ENCODE measurements at places on chromosomes 2 and 18. TPM values are rescaled to one million over a fixed set of nuclear protein-coding genes. Genes with fewer than 3 reads are reported as not detected.

DNA sequence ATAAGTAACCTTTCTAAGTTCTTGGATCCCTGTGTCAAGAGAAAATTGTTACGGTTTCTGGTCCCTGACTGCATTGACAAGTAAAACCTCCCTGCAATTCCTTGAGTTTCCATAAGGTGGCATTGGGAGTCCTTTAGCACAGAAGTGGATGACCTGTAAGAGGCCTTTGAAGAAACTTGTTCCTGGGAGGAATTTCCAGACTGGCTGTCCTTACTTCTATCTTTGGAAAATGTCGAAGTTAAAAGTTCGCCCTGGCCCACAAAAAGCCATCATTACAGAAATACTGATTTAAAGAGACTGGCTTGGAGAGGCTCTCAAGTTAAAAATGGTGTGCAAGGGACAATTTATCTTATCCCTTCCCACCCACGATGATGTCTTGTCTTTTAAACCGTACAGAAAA is 218.4 kb downstream of the CDH20 start:
- DNase-seq: peak; percentile 44

DNA sequence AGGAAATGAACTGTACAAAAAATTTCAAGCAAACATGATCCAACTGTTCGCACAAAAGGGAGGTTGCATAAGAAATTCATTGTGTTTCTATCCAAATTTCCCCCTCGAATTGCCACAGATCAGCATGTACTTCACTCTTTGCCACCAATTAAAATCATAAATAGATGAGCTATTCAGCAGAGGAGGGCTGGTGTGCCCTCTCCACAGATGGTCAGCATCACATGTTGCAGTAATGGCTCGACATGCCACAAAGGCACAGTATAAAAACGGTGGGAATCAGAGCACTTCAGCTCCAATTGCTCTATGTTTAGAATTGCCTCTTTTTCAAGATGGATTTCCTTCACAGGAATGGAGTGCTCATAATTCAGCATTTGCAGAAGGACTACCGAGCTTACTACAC is at the start of gene G6PC2:
Gene G6PC2, plus strand, starts transcription at position 289 of the 400 bp plus-strand sequence. Its CDS starts 41 bp downstream, at position 330.
- DNase-seq: no peak

DNA sequence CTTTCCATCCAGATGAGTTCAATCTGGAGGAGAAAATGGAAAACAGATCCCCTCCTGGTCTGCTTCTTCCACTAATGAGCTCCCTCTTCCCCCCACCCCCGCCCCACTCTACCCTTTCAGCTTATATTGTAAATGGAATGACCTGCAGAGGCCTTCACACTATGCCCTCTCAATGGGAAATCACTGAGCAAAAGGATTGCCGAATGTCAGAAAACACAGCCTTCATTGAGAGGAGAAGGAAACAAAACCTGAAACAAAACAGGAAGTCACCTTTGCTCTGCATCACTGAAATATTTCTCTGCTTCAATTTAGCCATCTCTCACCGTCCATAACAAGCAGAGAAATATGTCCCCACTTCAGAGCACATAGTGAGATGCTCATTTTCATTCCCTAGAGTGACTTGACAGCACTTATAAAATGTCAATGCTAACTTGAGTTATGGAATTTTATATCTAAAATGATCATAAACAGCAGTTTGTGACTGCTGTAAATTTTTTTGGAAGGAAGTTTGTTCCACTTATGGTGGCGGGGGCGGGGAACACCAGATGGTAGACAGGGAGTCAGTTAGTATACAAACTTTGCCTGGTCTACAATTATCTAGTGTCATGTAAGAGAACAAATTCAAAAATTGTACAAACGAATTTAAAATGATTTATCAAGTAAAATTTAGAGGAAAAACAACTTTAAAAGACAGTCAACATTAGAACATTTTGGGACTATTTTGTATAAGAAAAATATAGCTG is 1.8 kb upstream of the FRZB start:
- no peak for DNase-seq

DNA sequence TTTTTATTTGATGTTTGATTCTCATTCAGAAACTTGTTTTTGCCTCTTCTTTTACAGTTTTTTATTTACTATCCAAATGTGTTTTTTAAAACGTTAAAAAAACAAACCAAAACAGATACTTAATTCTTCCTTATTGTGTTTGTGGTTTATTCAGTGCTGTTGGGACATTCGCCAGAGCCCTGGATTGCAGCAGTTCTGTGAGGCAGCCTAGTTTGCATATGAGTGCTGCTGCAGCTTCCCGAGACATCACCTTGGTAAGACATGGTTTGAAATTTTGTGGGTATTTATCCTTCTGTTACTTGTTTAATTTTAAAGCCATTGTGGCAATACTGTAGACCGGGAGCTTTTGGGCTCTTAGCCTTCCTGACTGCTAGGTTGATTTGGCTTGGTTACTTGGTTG is 91.2 kb downstream of the MTA3 start:
- no peak for DNase-seq

DNA sequence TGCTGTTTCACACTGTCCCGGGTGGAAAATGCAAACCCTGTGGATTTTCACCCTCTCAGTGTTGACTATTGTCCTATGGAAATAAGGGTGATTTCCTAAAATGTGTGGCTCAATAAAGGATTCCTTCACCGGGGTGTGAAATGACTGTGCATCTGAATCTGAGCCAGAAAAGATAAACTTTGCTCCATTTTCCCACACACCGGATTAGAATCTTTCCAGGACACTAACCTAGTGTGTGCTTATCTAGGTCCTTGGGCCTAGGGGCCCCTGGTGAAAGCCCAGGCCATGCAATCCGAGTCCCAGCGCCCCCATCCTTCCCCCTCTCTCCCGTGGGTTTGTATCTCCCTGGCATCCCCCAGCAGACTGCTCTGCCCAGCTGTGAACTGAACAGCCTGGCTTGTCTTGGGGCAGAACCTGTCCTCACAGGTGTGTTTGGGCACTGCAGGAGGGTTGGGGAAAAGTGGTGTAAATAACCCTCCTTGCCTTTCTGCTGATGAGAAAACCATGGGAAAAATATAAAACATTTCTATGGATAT is 17.3 kb downstream of the KLHL29 start:
- no peak for DNase-seq

GRCh38 chr2:218031771-218032257 is 29.0 kb upstream of the TNS1 start:
- no peak for DNase-seq

- no peak for DNase-seq
These were observed 127.8 kb downstream of the TRIM43 start for GRCh38 chr2:95719473-95720060.

- no peak for DNase-seq
These were observed 32.7 kb downstream of the ZFP36L2 start for GRCh38 chr2:43193652-43194120.

- DNase-seq: no peak
These were observed 53.2 kb downstream of the IMPA2 start for GRCh38 chr18:12034241-12035100.

GRCh38 chr18:80201739-80202138 is 45.6 kb downstream of the PARD6G start:
- DNase-seq: no peak

DNA sequence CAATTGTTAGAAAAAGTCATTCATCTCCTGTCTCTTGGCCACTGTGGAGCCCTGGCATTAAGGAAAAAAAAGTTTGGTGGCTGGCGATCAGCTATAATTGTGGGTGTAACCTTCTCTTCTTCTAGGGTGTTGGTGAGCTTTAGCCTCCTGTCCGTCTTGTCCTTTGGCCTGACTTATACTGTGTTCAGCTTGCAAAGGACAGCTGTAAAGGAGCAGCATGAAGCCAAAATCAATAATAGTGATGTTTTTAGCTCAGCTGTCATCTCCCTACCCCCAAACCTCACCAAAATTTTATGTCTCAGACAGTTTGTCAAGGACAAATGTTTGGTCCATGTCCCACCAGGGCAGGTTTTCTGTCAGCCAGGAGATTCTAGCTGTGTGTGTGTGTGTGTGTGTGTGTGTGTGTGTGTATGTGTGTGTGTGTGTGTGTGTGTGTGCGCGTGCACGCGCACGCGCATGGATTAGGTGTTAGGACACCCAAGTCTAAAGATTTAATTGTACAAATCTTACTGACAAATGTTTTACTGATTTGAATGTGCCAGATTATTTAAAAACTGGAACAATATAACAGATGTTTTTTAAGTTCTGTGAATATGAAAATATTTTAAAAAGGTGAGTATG is 109.2 kb downstream of the PTPRM start:
- no peak for DNase-seq

DNA sequence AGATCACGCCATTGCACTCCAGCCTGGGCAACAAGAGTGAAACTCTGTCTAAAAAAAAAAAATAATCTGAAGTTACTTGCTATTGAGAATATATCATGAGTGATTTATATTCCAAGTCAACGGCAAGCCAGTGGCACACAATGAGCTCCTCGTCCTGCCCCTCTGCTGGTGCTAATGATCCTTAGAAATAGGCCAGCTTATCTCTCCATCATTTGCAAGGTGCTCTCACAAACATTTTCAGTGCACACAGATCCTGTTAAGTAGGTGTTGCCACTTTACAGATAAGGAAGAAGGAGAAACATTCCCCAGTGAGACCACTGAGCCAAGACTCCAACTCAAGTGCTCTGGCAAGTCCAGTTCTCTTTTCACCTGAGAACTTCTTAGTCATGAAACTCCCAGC is 91.3 kb upstream of the GPR45 start:
- no peak for DNase-seq

GRCh38 chr2:125004106-125004800 is 979.2 kb downstream of the CNTNAP5 start:
- DNase-seq: no peak

GRCh38 chr2:22690096-22690495 is 694.9 kb upstream of the KLHL29 start:
- no peak for DNase-seq

DNA sequence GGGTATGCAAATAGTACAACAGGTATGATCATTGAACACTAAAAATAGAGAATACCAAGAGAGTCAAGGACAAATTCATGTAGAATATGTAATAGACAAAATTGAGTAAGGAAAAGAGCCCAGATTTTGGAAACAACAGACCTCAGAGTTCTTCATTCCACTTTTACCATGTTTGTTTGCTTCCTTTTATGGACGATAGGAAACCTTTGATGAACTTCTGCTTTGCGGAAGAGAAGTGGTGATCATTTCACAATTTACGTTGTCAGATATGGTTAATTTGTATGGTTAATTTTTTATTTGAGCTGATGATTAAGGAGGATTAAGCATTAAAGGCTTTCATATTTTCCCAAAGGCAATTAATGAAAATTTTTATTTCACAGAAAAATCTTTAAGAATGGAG is 16.3 kb downstream of the MARCHF7 start:
- DNase-seq: no peak

GRCh38 chr18:51107082-51107481 is 77.1 kb downstream of the SMAD4 start:
- DNase-seq: no peak

GRCh38 chr2:224027070-224027469 is 12.0 kb downstream of the SERPINE2 start:
- DNase-seq: no peak

DNA sequence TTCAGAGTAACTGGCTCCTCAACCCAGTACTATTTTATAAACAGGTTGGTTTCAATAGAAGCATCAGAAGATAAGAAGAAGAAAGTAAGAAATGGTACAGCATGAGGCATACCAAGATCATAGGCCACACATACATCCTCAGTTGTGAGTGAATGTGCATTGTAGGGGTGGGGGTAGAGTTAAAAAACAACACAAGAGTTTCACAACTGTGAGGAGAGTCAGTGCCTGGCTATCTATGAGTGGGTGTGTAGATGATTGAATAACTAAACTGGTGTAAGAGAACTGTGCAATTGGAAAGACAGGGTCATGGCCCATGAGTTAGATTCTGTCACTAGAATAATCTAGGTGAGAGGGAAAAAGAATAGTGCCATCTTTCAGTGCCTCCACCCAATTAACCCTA is 748.2 kb upstream of the ACVR2A start:
- no peak for DNase-seq

- DNase-seq: no peak
These were observed 45.6 kb upstream of the ZC3H15 start for GRCh38 chr2:186440506-186440905.

- no peak for DNase-seq
These were observed 68.1 kb upstream of the FZD7 start for GRCh38 chr2:201965550-201965949.

DNA sequence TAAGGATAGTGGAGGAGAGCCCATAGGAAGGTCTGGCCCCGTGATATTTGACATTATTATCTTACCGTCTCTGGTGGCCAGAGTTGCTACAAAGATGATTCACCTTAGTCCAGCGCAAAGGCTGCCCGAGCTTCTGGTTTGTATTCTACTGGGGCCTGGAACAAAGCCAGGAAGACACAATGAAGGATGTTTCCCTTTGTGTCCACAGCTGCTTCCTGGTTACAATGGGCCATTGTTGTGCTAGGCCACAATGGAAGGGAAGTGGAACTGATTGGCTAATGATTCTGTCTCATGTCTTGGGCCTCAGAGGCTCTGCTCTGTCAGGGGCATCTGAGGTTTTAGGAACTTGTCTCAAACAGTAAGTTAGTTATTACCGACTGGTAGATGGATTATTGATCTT is 132.2 kb downstream of the TDRD15 start:
- peak; percentile 13 for DNase-seq

DNA sequence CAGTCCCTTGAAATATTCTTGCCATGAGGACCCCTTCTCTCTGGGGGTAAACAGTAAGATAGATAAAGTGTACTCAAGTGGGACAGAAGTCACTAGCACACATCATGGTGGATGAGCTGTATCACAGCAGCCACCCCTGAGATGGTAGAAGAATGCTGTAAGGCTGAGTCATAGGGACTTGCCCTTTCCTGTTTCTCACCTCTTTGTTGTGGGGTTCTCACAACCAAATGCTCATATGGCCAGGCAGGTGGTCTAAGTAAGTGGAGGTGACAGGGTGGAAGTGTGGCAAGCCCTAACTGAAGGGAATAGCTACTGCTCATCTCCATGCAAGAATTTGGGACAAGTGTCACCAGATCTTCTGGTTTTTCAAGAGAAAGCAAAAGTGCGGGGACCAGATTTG is 202.7 kb upstream of the SLC14A2 start:
- no peak for DNase-seq

- no peak for DNase-seq
These were observed 12.6 kb downstream of the IL1R1 start for GRCh38 chr2:102154946-102155702.

The B3GNT7 gene
- polyA plus RNA-seq: 2.0 TPM

The PUS10 gene
- polyA plus RNA-seq: 7.8 TPM

The TCF7L1 gene
- polyA plus RNA-seq: 48.0 TPM

The GALR1 gene
- 0.10 TPM for polyA plus RNA-seq

The ZSWIM2 gene
- not detected for polyA plus RNA-seq

The CD28 gene
- 1.8 TPM for polyA plus RNA-seq

The GCG gene
- polyA plus RNA-seq: not detected

The GREB1L gene
- 0.63 TPM for polyA plus RNA-seq

Data from right lung (tissue), 10 donors.